Pancreas (tissue), 10 donors: ENCODE measurements at places on chromosomes 5 and 9.

DNA sequence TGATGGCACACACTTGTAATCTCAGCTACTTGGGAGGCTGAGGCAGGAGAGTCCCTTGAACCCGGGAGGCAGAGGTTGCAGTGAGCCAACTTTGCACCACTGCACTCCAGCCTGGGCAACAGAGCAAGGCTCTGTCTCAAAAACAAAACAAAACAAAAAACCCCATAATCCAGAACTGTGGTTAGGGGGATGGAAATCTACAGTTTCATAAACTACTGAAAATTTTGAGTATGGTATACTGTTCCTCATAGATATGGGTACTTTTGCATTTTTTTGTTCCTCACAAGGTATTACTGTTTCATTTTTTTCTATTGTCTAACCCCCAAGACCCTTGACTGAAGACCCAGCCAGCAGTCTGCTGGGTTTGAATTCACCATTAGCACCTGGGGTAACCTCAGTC, 52.2 kb upstream of the MAP3K1 start:
- DNase-seq = no peak

DNA sequence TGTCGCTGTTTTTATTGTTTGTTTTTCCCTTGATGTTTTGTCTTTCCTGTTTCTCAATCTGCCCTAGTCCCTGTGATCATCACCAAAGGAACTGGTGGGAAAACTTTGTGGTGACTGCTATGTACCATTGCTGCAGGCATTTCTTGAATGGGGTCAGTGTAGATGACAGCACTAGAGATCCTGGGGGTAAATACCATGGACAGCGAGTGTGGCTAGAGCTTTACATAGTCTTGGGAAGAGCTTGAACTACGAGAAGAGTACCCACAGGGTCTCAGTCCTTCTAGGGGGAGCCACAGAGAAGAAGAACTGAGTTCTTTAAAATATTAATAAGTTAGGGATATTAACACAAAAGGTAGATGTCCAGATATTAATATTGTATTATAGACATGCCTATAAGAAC, 138.8 kb downstream of the PAM start:
- DNase-seq = no peak

- DNase-seq = no peak
Measured at GRCh38 chr9:99787556-99787955, 34.1 kb upstream of the NR4A3 start.

DNA sequence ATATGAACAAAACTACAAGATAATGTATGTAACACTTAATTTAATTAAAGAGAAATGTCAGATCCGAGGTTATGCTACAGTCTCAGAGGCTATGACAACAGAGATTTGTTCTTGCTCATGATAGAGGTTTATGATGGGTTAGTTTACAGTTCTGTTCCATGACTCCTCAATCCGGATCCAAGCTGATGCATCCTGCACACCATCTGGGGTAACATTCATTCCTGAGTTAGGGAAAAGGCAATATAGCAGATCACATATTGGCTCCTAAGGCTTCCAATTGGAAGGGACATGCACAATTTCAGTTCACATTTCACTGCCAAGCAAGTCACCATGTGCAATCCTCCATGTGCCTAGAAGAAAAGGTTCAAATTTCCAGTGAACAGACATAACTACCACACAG, 40.4 kb downstream of the ABLIM3 start:
- DNase-seq = no peak

GRCh38 chr5:347712-348284, 26.3 kb downstream of the AHRR start:
- no peak for DNase-seq

DNA sequence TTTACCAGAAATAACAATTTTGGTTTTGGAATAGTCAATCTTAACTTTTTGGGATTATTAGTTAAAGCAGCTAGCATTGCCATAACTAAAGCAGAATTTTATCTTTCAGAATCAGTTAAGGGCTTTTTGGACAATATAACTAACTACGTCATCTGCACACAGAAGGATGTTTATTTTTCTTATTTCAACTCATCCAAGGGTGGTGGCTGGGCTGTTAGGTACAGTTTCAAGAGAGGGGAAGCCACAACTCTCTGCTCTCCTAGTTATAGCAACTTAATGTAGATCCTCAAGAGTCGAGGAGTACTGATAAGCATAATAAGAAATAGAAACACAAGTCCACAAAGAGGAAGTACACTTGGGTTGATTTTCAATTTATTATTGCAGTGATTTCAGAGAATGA, 65.6 kb downstream of the ANKRD55 start:
- DNase-seq = no peak

- no peak for DNase-seq
Measured at GRCh38 chr9:120393386-120394057, 186.4 kb downstream of the CDK5RAP2 start.

DNA sequence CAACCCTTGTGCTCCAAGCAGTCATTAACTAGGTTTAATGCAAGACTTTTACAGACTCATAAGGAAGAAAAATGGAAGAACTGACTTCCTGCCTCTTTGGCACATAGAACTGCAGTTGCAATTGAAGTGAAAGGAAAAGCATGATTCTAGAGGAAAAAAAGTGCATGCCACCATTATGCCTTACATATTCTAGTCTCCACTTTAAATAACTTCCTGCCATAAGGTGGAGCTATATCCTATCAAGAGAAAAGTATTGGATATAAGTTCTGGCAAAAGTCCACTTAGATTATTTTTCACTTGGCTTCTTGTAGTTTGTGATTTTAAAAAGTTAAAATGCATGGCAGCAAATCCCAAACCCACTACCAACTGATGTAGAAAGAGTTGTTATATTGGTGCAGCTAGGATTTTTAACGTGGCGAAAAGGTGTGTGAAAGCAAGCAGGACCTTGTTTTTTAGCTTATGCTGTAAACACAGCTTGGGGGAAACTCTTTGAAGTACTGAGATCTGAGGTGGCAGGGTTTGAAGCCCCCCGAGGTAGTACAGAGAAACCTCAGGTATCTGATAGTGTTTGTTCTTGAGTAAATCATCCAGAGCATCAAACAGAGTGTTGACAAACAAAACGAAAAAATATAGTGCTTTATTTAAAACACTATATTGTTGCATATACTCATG, 117.9 kb downstream of the ANXA1 start:
- DNase-seq = no peak

- DNase-seq = no peak
Measured at GRCh38 chr9:99326112-99326916, 104.2 kb downstream of the SEC61B start.

DNA sequence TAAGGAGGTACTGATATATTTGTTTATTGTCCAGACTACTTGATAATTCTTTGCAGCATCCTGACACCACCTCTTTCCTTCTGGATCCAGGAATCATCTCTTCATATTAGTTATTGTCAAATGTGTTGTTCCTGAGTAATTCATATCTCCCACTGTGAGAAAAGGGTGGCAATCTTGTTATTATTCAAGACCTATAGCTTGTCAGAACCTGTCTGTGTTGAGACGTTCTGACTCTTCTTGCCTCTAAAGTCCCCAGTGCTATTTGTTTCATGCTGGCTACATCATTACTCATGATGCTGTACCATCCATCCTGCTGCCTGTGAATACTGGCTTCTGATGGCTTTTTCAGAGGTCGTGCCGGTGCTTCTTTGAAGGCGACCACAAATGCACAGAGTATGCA, 68.7 kb upstream of the TAF11L2 start:
- DNase-seq = no peak
